T-helper 2 cell treated with Interferon-gamma antibody and Interleukin-4, amounts not matched to agents 5 μg/mL and 100 μg/mL, for 36 hours (primary cell): ENCODE measurements at places on chromosomes 6 and 20.

GRCh38 chr20:33832103-33832804 is 21.1 kb downstream of the CHMP4B start:
- no peak for DNase-seq

GRCh38 chr6:86500035-86500434 is 437.3 kb upstream of the HTR1E start:
- DNase-seq: no peak

- no peak for DNase-seq
Observed at GRCh38 chr20:50924261-50924920, 6.8 kb downstream of the ADNP start.

DNA sequence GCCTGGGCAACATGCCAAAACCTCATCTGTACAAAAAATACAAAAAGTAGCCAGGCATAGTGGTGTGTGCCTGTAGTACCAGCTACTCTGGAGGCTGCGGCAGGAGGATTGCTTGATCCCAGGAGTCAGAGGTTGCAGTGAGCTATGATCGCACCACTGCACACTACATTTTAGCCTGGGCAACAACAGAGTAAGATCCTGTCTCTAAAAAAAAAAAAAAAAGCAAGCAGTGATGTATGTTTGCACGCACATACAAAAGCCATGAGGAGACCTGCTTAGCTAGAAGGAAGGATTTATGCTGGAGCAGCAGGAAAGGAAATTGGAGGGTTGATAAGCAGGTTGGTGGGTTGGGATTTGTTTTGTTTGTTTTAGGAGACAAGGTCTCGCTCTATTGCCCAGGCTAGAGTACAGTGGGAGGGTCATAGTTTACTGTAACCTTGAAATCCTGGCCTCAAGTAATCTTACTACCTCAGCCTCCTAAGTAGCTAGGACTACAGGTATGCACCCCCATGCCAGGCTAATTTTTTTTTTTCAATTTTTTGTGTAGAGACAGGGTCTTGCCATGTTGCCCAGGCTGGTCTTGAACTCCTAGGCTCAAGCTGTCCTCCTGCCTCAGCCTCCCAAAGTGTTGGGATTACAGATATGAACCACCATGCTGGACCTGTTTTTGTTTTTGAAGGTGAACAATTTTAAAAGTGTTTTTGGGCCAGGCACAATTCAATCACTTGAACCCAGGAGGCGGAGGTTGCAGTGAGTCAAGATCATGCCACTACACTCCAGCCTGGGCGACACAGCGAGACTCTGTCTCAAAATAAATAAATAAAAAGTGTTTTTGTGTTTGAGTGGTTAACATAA is 4.0 kb downstream of the ZSWIM3 start:
- DNase-seq: no peak

DNA sequence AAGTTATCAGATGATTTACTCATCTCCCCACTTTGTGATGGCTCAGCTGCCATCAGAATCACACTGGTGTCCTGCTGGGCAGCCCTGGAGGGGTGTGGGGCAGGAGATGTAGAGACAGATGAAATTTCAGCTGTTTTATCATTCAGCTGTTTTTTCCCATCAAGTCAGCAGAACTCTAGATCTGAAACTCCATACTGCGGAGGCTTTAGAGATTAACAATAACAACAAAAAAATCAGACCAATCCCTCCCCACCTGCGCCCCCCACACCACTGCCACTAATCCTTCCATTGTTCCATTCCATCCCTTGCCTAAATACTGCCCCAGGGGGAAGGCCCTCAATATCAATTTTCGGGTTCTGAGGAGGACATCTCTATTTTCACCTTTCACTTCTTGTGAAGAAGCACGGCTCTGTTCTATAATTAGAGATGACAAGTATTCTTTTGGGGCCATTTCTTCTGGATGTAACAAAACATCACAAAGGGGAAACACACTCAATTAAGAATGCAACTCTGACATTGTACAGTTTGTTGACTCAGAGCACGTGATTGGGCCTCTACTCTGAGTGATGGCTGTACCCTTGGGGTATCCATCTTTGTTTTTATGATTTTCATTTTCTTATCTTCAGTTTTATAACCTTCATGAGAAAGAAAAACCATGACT is 396.3 kb downstream of the ZFAND3 start:
- no peak for DNase-seq

GRCh38 chr20:3990716-3991115 is 24.6 kb downstream of the RNF24 start:
- no peak for DNase-seq

DNA sequence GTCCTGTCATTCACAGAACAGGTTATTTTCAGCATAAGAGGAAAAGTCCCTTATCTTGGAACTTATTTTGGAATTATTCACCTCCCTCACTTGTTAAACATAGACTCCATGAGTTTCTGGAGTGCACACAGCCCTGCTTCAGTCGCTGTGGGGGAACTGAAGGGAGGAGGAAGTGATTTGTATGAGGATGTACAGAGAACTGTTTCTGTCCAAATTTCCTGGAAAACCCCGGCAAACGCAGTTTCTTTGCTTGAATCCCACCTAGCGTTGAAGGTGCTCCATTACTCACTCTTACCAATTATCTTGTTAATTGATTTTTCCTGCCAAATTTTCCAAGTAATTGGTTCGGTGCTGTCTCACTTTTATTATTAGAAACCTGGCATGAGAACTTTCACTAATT is 78.0 kb upstream of the AGPAT4 start:
- no peak for DNase-seq

- no peak for DNase-seq
Observed at GRCh38 chr20:4951299-4951698, 50.0 kb downstream of the SLC23A2 start.

- DNase-seq: no peak
Observed at GRCh38 chr6:25579391-25579883, 72.6 kb upstream of the SCGN start.

GRCh38 chr6:13831615-13832014 is 17.3 kb upstream of the MCUR1 start:
- no peak for DNase-seq

GRCh38 chr6:160137989-160138835 is 16.6 kb downstream of the SLC22A1 start:
- DNase-seq: peak; percentile 36

DNA sequence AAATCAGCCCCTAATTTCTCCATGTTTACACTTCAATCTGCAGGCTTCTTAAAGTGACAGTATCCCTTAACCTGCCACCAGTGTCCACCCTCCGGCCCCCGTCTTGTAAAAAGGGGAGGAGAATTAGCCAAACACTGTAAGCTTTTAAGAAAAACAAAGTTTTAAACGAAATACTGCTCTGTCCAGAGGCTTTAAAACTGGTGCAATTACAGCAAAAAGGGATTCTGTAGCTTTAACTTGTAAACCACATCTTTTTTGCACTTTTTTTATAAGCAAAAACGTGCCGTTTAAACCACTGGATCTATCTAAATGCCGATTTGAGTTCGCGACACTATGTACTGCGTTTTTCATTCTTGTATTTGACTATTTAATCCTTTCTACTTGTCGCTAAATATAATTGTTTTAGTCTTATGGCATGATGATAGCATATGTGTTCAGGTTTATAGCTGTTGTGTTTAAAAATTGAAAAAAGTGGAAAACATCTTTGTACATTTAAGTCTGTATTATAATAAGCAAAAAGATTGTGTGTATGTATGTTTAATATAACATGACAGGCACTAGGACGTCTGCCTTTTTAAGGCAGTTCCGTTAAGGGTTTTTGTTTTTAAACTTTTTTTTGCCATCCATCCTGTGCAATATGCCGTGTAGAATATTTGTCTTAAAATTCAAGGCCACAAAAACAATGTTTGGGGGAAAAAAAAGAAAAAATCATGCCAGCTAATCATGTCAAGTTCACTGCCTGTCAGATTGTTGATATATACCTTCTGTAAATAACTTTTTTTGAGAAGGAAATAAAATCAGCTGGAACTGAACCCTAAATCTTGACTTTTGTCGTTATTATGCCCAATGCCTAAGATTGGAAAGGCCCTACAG is 4.5 kb downstream of the SOX4 start:
- no peak for DNase-seq

GRCh38 chr20:10568032-10568431 is 105.8 kb downstream of the JAG1 start:
- peak; percentile 22 for DNase-seq

DNA sequence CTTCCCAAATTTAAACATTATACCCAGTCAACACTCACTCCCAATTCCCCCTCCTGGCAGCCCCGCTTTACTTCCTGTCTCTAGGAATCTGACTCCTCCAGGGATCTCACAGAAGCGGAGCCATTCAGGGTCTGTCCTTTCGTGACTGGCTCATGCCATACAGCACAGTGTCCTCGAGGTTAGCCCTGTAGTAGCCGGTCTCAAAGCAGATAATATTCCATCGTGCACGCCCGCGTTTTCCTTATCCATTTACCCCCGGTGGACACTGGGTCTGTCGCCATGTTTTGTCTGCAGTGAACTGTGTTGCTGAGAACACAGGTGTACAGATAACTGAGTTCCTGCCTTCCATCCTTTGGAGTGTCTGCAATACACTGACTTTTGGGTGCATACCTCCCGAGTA is 95.3 kb downstream of the TTLL2 start:
- DNase-seq: no peak

GRCh38 chr6:121055572-121056163 is 278.6 kb downstream of the TBC1D32 start:
- no peak for DNase-seq

GRCh38 chr6:154462425-154462824 is 48.1 kb downstream of the CNKSR3 start:
- no peak for DNase-seq

GRCh38 chr6:152184573-152184916 is 377.1 kb downstream of the ESR1 start:
- DNase-seq: no peak

DNA sequence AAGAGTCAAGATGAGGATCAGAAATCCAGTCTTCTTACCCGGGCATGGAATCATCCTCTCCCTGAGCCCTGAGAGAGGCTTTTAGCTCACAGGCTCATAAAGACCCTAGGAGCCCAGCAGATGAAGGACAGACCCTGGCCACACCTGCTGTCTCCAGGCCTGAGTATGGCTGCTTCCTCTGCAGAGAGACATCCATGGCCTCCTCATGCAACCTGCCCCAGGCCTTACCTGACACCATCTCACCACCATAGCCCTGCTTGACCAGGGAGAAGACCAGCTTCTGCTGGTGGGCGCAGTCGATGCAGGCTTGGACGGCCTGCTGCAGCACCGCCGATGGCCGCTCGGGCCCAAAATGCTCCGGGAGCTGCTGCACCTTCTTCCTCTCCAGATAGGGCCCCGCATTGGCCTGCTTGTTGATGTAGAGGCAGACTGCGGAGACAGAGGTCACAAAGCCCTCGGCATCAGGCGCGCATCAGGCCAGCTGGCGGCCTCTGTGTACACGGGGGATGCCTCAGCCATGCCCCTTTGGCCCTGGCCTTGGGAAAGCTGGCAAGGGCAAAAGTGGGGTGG is 77.6 kb downstream of the SCML4 start:
- DNase-seq: no peak

DNA sequence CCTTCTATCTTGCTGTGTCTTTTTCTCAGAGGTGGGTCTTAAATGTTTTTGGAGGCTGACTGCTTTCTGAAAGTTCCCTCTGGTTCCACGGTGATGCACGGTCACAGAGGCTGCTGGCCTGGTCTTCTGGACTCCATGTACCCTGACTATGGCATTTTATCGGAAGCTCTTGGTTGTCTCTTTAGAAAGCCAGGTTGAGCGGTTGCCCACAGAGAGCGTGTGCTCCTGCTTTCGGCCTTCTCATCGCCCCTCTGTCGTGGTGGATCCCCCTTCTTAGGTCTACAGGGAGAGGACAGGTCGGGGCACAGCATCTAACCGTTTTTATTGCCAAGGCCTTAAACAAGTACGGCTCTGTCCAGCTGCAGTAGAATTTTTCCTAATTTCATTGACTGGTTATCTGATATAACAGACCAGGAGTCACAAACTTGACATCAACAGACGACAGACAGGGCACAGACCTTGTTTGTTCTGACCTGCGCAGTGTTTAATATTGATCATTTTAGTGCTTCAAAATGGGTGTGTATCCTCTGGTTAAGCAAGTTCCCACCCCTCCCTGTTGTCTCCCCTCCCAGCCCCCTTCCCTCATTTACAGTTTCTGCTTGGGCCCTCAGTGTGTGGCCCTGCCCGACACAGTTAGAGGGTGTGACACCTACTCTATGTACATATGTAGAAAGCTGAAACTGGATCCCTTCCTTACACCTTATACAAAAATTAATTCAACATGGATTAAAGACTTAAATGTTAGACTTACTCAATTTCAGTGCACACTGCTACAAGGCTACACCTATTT is 24.7 kb downstream of the SYTL3 start:
- no peak for DNase-seq

- no peak for DNase-seq
Observed at GRCh38 chr6:139433631-139434419, 59.4 kb upstream of the CITED2 start.

DNA sequence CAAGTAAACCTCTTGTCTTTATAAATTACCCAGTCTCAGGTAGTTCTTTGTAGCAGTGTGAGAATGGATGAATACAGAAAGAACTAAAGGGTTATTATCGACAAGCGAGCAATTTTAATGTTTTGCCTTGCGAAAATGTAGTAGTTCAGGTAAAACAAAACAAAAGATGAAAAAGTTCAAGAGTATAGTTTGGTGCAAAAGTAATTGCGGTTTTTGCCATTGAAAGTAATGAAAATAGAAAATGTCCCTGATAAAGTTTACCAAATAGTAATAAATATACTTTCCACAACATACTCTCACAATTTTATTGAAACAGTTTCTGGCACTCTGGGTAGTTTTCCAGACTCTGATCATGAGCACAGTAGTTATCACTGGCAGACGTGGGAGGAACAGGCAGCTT is 71.9 kb upstream of the SLC35B3 start:
- DNase-seq: no peak

- DNase-seq: no peak
Observed at GRCh38 chr20:45918182-45918737, 6.3 kb upstream of the PLTP start.

GRCh38 chr20:38987777-38988176 is 25.6 kb downstream of the DHX35 start:
- no peak for DNase-seq

DNA sequence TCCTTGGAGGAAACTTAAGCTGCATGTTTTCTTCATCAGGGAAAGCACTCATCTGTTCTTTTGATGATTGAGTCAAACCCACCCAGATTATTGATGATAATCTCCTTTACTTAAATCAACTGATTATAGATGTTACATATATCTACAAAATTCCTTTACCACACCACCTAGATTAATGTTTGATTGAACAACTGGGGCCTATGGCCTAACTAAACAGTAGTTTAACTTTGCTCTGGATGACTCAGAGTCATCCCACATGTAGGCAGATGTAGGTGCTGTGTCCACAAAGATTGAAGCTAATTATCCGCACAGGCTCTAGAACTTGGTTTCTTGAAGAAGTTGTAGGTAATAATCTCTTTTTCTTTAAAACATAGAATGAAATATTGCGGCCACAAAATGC is 42.2 kb downstream of the PKIB start:
- DNase-seq: no peak
